ENCODE measurements at places on chromosomes 3 and 15. TPM values are rescaled to one million over a fixed set of nuclear protein-coding genes. Genes with fewer than 3 reads are reported as not detected.

The LYZL4 gene
- not detected for total RNA-seq

The ATP6V1A gene
- 104 TPM for total RNA-seq

The ECE2 gene
- total RNA-seq = not detected

DNA sequence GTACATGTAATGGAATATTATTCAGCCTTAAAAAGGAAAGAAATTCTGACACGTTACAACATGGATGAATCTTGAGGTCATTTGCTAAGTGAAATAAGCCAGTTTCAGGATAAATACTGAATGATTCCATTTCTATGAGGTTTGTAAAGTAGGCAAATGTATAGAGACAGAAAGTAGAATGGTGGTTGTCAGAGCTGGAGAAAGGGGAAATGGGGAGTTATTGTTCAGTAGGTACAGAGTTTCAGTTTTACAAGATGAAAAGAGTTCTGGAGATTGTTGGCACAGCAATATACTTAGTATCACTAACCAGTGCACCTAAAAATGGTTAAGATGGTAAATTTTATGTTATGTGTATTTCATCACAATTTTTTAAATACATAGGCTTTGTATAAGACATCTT is 60.6 kb downstream of the USP8 start:
- no peak for DNase-seq

GRCh38 chr3:187296911-187297310 is 5.4 kb upstream of the MASP1 start:
- DNase-seq = no peak

DNA sequence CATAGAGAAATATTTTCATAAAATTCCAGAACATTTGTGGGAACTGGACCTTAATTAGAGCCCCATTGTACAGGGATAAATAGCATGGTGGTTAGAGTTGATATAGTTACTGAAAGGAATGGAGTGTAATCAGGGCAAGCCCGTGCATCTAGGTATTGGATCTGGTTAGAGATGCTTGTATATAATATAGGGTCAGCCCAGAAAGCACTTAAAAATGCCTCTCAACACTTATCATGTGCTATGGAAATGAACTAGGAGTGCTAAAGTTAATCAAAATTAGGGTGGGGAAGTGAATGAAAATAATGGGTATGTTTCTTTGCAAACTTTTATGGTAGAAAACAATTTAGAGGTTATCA is 308.3 kb upstream of the NR2E3 start:
- DNase-seq = no peak

DNA sequence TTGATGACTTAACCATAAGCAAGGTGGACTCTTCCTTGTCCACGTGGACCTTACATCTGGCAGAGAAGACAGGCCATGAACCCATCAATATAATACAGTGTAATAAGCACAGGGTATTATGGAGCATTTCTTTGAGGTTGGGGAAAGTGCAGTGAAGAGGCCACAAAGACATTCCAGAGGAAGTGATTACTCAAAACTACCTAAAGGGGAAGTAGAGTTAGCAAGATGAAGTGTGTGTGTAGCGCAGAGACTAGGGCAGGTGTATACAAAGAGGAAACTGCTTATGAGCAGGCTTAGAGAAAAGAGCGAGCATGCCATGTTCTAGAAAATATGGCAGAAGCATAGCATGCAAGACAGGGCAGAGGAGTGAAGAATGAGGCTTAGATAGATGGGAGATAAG is 17.9 kb downstream of the CP start:
- DNase-seq = no peak

DNA sequence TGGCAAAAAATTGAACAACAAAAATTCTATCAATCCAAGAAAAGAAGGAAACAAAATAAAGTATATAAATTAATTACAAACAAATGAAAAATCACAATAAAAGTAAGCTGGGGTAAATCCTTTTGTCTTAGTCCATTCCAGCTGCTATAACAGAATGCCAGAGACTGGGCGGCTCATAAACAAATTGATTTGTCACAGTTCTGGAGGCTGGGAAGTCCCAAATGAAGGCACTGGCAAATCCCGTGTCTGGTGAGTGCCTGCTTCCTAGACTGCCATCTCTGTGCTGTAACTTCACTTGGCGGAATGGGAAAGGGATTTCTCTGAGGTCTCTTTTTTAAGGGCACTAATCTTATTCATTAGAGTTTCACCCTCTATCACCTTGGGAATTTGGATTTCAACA is 53.6 kb upstream of the RPL35A start:
- DNase-seq = no peak

DNA sequence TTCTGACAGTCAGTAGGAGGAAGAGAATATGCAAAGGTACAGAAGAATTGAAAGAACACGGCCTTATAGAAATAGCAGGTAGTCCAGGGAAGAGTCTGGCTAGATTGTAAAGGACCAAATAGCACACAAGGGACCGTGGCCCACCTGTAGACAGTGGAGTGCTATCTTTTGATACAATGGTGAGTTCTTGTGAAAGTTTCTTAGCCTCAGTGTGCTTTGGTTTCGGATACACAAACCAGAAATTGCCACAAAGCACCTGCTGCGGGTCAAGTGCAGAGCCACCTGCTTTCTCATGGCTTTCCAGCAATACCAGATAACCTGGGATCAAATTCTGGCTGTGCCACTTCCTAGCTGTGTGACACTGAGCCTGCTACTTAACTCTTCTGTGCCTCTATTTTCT is 36.6 kb upstream of the TUBGCP5 start:
- no peak for DNase-seq
